ENCODE measurements at places on chromosomes 6 and 20.
A peak's percentile ranks its signal among the peaks of the same experiment; 100 is the strongest.

DNA sequence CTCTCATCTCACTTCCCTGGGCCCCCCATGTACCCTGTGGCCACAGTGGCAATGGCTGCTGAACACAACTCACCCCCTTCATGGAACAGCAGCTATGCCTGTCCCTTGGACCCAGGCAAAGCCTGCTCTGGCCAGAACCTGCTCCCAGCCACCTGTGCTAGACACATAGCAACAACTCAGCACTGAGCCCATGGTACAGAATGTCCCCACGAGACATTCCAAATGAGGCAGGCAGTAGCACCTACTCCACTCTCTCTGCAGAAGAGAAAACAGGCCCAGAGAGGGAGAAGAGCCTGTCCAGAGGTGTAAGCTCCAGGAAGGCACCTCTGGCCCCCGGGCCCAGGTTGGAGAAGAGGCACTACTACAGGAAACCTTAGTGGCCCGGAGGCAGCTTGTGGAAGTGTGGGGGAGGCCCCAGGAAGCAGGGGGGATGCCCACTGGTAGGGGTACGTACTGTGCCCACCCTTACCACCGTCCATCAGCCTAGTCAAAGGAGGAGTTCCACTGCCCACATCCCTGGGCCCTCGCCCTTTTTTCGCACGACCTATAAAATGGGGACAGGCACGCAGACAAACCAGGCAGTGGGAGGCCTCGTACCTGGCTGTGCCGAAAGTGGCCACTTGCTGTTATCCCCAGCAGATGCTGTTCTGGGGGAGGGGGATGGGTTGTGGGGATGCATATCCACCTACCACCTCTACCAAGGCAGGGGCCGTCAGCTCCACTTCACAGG lies 97.2 kb downstream of the ASXL1 start:
- no peak for DNase-seq

DNA sequence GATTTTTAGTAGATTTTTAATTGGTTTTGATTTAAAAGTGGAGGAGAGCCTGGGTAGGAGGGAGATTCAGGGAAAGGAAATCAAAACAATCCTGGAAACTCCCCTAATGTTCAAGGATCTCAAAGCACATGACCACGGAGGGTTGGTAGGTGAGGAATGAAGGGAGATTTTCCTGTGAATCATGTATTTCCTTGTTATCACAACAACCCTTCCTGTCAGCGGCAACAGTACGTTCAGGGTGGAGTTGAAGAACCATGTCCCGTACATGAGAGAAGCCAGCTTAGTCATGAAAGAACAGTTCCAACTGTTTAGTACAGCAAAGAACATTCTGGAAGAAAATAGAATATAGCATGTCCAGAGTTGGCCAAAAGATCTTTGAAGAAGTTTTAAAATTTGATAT lies 79.4 kb upstream of the SCAF8 start:
- no peak for DNase-seq

DNA sequence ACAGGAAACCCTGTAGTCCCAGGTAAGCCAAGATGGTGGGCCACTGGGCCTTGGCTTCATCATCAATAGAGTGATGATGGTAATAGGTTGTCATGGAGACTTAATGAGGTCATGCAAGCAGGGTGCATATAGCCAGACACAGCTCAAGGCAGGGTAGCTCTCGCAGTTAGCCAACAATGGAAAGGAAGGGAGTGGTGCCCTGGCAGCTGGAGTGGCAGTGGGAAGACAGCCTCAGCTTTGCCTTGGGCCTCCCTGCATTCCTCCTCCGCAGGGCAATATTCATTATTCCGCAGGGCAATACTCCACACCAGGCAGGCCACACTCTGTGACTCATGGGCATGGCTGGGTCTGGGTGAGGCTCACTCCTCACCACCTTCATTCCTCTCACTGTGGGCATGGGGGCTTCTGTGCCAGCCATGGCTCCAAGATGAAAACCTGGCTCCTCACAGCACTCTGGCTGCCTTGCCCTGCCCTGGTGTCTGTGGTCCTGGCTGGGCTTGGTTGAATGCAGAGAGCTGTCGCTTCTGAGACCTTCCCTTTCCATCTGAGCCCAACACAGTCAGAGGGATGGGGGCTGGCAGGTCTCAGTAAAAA lies 163.1 kb upstream of the PMEPA1 start:
- DNase-seq: no peak

DNA sequence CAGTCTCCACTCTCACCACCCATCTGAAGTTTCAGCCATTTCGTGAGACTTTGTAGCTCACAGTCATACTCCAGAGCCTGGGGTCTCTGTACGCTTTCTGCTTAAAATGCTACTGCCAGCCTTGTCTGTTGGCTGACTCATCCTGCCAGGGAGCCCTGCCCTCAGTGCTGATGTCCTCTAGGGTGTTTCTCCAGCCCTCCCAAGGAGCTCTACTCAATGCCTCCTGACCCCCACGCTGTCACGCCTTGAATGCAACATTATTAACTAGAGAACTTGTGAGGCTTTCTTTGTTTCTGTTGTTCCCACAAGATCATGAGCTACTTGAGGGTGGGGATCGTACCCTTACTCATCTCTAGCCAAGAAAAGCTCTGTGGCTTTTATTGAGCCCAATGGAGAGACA lies 20.1 kb downstream of the KIF16B start:
- DNase-seq: no peak

- no peak for DNase-seq
These were observed 101.1 kb downstream of the DLGAP4 start for GRCh38 chr20:36407199-36407733.

- DNase-seq: no peak
These were observed 9.1 kb upstream of the ZNF133 start for GRCh38 chr20:18279242-18279641.

- peak; percentile 2 for DNase-seq
These were observed 39.6 kb downstream of the ESR1 start for GRCh38 chr6:151847064-151847463.

DNA sequence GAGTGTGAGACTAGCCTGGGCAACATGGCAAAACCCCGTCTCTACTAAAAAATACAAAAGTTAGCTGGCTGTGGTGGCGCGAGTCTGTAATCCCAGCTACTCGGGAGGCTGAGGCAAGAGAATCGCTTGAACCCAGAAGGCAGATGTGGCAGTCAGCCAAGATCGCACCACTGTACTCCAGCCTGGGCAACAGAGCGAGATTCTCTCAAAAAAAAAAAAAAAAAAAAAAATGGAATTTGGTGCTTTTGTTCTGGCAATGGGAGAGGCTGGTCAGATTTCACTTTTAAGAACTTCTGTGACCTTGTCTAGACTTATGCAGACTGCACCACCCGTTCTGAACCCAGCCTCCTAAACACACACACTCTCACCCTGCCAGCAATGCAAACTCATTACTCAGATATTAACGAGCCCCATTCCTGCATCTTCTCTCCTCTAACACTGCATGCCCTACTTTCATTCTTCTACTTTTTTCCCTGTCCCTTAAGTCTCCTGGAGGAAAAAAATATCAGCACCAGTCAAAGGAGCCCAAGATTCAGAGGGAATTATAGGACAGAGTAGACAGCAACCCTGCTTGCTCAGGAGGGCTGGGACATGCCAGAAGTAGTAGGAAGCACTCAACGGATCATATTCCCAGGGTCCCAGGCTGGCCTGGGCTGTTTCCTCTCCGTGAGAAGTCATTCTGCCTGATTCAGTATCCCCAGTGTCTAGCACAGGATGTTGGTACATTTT lies 4.4 kb downstream of the MOCS1 start:
- DNase-seq: no peak

DNA sequence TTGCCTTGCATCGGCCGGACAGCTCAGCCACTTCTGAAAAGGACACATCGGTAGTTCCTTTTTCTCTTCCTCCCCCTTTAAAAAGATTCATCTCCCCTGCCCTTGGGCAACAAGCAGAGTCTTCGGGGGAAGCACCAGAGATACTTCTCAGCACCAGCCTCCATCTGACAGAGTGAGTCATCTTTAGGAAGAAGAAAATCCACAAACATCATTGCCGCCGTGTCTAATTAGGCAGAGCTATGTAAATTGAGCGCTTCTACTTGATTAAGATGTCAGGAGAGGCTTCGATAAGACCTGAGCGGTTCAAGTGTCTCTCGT lies 186.4 kb downstream of the TAF4 start:
- no peak for DNase-seq

DNA sequence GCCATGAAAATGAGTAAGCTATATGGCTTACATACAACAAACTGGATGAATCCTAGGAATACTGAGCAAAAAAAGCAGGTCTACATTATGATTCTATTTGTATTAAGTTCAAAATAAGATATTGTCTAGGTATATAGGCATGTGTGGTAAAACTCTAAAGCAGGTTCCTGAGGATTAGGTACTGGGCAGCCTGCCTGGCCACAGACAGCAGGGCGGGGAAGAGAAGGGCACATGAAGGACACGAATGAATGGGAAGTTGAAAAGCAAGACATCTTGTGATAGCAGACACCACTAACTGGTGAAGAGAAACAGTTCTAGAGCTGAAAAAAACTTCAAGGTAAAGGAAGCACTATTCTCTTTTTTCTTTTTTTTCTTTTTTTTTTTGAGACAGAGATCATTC lies 72.6 kb upstream of the SLC4A11 start:
- no peak for DNase-seq

GRCh38 chr20:51801122-51801822 lies 1.0 kb downstream of the SALL4 start:
- peak; percentile 81 for DNase-seq

DNA sequence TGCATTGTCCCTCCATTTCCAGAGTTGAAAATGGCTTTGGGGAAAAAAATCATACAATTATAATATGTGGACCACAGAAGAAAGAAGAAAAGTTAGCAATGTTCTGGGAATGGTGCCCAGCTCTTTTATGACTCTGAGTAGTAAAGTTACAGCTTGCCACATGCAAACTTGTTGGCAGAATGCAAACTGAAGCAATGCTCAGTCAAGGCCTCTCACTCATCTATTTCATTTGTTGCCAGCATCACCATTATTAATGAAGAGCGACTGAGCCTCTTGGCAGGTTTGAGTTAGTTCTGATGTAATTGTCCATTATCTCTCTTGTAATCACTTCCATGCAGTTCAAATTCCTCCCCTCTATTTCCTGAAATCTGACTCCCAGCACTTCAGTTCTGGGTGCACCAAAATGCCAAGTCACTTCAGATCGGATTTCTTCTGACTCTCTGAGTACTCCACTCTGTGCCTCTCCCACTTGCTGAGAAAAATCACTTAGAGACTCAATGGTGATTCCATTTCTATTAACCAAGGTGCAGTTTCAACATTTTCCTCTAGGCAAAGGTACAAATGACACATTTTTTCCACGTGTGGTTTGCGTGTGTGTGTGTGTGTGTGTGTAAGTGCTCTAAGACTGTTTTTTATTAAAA lies 154.4 kb upstream of the STMND1 start:
- peak; percentile 27 for DNase-seq
